ENCODE measurements at places on chromosomes 3 and 15.

GRCh38 chr3:177817751-177818150 lies 620.5 kb upstream of the TBL1XR1 start:
- no peak for DNase-seq

DNA sequence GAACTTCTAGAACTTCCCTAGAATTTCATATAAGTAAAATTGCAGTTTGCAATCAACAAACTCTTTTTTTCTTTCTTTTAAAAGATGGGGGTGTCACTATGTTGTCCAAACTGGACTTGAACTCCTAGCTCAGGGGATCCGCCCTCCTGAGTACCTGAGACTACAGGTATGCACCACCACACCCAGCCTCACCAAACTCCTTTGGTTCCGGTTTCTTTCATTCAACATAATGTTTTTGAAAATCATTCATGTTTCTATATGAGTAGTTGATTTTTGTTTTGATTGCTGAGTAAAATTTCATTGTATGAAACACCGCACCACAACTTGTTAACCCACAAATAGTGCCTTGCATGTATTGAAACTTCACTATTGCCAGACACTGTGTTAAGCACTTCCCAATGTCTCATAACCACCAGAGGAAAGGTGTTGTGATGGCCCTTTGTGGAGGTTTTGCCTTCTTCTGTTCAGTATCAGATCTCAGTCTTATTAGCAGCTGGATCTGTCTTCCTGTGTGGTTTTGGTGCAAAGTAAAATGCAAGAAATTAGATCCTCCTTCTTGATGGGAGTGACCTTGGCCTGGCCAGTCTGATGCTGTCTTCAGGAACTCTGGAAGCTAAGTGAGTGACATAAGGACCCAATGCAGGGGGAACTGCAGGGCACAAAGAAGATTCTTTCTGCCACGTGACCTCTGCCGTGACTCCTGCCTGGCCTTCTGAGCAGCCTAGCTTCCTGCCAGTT lies 78.8 kb upstream of the UBE2E1 start:
- DNase-seq = no peak

- no peak for DNase-seq
Observed at GRCh38 chr3:10708216-10708893, 107.7 kb upstream of the SLC6A11 start.

DNA sequence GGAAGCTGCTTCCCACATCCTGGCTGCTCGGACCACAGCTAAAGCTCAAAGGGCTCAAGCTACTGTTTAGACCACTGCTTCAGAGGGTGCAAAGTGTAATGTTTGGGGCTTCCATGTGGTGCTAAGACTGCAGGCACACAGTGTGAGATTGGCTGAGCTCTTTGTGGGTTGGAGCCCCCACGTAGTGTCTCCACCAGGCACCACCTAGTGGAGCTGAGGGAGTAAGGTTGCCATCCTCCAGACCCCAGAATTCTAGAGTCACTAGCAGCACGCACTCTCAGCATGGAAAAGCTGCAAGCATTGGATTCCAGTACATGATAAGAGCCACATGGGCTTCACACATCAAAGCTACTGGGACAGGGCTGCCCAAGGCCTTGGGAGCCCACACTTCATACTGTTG lies 9.3 kb downstream of the MKRN3 start:
- no peak for DNase-seq

Measured in T-cell (primary cell).